ENCODE measurements at places on chromosomes 1 and 21.
A peak's percentile ranks its signal among the peaks of the same experiment; 100 is the strongest.

GRCh38 chr21:31267644-31268043, 76.4 kb downstream of the TIAM1 start:
- no peak for DNase-seq

DNA sequence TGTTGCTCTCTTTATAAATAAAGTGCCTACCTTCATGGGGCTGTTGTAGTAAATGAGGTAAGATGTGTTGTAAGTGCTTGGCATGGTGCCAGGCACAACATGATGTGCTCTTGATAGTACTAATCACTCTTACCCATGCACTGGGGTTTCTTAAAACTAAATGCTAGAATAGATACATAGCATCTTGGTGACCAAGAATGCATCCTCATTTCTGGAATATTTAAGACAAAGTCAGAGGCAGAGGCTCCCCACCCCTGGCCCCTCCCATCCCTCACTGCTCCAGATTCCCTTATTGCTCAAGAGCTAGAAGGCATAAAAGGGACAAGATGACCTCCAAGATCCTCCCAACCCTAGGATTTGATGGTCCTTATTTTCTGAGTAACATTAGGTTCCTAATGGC, 61.3 kb downstream of the GLUL start:
- no peak for DNase-seq

GRCh38 chr21:16568661-16569060, 838.9 kb downstream of the USP25 start:
- no peak for DNase-seq

DNA sequence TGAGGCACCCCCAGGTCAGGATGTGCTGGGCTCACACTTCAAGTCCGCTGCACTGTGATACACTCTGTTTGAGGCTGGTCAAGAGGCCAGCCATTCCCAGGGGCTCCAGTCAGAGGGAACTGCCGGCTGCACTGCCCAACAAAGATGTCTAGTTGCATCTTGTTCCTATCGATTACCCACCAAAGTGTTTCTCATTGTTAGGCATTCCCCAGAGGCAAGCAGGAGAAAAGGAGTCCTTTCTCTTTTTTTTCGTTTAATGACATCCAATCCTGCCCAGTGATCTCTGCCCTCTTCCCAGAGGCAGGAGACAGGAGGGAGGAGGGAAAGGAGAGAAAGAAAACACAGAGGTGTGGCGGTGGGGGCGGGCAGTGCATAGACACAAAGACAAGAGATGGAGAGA, 150.4 kb downstream of the OMA1 start:
- no peak for DNase-seq

GRCh38 chr1:66208632-66209031, 325.3 kb upstream of the SGIP1 start:
- no peak for DNase-seq

GRCh38 chr1:161226759-161227158, 899 bp downstream of the TOMM40L start:
- no peak for DNase-seq

DNA sequence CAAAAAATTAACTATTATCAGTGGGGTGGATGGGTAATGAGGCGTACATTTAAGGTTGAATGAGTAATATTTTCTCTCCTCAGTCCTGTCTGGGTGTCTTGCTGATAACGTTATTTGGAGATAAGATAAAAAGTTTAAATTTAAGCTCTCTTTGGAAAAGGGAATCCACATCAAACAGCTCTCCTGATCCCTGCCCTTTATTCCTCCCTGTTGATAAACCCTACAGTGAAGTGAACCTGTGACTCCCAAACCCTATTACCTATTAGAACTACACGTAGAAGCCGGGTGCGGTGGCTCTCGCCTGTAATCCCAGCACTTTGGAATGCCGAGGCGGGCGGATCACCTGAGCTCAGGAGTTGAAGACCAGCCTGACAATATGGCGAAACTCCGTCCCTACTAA, 9.9 kb upstream of the GPR161 start:
- no peak for DNase-seq

DNA sequence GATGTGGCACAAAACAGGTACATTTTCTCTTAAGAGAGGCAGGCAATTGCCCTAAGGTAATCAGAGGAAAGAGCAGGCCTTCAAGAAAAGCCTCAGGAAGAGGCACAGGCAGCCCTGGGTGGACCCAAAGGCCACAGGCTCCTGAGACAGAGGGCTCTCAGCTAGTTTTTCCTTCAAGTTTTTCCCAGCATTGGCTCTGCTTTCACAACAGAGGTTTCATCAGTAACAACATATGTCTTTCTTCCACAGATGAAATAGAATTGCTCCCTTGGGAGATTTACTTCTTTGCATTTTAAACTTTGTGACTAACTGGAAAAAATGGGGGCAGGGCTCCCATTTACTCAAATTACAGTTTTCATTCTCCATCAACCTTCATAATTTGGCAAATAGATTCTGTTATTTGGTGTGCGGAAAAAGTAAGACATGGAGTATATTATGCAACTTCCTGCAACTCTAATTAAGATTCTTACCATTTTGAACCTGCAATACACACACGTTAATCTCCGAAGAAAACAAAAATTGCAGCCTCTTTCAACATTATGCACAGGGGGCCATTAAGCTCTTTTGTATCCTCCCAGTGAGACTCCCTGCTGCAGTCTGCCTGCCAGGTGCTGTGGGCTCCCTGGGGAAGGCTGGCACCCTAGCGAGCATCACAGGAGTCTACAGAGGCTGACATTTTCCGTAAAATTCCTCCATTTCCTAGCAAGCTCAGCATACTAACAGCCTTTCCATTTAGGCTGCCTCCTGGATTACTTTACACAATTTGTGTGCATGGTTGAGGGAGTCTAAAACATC, 282.3 kb downstream of the USH2A start:
- peak; percentile 91 for DNase-seq

DNA sequence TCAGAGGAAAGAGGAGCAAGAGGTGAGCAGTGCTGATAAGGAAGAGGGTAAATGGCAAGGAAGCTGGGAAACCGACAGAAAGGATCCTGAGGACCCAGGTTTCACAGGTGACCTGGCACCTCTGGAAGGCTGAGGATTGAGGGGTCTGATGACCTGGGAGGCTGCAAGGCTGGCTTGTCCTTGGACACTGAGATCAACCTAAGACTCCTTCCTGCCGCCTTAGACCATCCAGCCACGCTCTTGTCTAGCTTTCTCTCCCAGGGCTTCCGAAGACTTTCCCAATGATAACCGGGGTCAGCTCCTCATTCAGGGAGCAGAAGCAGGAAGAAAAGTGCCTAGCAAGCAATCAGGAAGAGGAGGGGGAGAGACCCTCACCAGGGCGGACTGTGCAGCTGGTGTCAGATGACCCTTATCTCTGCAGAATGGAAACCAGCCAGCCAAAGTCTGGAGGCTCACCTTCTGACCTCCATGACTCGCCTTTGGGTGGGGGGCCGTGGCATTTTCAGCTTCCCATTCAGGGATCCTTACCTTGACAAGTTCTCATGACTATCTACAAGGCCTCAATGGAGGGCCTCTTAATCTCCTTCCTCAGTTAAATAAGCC, 77.7 kb downstream of the CAPZB start:
- DNase-seq: no peak

- peak; percentile 63 for DNase-seq
Observed at GRCh38 chr1:43530483-43531106, at the start of gene PTPRF. Gene PTPRF (plus strand): TSS chr1:43530883. CDS start chr1:43545076, 14,193 bp downstream.

DNA sequence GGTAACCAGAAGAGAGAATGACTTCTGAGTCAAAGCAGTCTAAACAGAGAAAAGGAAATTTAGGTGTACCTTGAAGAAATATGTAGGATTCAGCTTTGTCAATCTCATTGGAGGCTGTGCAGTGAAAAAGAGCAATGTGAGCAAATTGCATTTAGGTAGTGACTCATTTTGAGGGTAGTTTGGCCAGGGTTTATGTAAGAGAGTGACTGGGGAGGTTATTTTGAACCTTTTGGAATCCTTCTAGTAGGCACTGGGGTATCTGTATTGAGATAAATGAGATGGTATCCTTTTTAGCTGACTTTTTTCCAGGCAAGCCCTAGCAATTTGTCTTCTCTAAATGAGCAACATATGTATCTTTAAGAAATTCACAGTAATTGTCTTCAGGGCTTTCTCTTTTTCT, 95.9 kb downstream of the DISP1 start:
- no peak for DNase-seq

GRCh38 chr1:59262631-59263030, 34.3 kb upstream of the FGGY start:
- DNase-seq: no peak

GRCh38 chr1:177328251-177328650, 157.5 kb downstream of the BRINP2 start:
- no peak for DNase-seq

DNA sequence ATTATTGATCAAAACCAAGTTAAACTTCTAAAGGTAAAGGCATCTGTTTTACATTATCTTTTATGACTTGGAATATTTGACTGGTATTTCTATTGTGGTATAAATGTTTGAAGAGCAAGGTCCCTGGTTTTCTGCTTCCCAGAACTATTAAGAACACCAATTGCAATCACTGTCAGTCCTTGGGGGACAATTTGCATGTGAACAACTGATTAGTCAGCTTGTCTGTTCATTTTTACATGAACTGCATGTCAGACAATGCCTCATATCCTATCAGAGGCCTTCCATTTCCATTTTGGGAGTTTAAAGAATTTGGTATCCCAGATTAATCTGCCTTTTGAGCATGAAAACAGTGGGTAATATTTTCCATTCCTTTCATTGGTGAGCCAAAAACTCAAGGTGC, 654.9 kb upstream of the USP24 start:
- no peak for DNase-seq

GRCh38 chr1:46409063-46409372, 14.9 kb downstream of the FAAH start:
- DNase-seq: no peak

- no peak for DNase-seq
Observed at GRCh38 chr1:193256019-193256418, 69.6 kb upstream of the B3GALT2 start.

DNA sequence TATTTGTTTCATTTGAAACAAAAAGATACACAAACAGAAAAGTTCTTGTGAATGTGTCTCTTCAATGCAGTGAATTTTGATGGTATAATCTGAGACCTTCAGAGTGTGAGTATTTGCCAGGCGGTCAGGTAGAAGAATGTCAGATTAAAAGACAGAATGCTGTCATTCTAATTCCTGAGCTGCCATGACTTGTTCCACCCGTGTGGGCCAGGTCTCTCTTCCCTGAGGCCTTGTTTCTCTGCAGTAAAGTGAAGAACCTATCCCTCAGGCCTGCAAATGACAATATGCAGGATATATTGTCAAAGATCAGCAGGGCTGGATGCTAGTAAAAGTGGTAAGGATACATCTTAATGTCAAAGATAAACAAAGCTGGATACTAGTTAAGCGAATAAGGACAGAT, 111.4 kb downstream of the ZP4 start:
- no peak for DNase-seq

GRCh38 chr21:41767606-41768436, 969 bp upstream of the RIPK4 start:
- DNase-seq: no peak

- no peak for DNase-seq
Observed at GRCh38 chr21:31295676-31296075, 48.4 kb downstream of the TIAM1 start.

DNA sequence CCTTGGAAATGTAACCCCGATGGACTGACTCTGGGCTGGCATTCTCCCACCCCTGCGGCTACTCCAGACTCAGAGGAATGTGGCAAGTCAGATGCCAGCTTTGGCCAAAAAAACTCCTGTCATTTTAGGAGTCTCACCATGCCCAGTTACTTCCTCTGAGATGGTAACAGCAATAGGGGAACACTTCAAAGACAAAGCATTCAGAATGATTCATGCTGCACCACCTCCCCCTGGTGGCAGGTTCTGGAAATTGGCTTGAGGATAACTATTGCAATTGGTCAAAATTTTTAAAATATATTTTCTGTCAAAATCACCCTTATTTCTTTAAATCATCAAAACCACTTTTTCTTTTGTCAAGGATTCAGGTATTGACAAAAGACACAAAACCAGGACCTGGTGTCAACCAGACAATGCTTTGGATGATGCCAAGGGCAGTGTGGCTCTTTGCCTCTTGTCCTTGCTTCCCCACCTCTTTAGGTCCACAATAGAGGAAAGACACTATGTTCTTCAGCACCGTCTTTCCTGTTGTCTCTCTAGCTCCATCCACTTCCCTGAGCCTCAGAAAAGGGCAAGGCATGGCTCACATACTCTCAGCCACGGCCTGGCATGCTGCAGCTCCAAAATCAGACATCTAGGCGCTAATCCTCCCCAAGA, 9.9 kb upstream of the CDCA8 start:
- DNase-seq: peak; percentile 23

GRCh38 chr1:67479146-67479891, 49.1 kb upstream of the SERBP1 start:
- no peak for DNase-seq

- DNase-seq: no peak
Observed at GRCh38 chr21:43767984-43768867, 7.9 kb downstream of the CSTB start.

- no peak for DNase-seq
Observed at GRCh38 chr1:212290608-212291007, 5.4 kb downstream of the PPP2R5A start.

GRCh38 chr1:39901464-39901713, 328 bp downstream of the MYCL start:
- no peak for DNase-seq

DNA sequence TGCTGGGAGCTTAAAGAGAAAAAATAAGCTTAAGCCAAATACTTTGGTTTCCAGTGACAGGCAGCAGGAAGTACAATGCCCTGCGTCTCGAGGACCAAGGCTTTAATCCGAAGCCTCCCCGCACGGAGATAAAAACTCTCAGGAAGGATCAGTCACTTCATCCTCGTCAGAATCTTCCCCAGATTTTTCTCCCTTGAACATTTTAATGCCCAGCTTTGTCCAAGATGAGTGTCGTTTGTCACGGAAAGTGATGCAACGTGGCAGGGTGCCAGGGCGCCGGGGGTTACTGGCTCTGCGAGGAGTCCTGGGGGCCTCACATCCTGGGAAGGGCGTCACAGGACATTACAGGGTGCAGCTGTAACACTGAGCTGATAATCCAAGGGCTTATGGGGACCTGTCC, 25.2 kb upstream of the PCBP3 start:
- DNase-seq: no peak

DNA sequence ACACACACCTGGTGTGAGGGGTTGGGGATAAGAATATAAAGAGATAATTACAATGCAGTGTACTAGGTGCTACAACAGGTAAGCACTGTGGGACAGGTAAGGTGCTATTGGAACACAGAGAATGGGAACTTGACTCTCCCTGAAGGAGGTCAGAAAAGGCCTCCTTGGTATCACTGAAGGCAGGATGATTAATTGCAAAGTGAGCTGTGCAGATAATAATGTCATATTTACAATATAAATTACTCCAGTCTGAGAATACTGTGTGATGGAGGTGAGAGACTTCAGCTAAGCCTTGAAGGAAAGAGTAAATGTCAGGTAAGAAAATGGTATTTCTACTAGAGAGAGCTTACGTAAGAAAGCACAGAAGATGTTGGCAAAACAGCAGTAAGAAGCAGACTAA, 91.6 kb downstream of the EPS15 start:
- DNase-seq: no peak

DNA sequence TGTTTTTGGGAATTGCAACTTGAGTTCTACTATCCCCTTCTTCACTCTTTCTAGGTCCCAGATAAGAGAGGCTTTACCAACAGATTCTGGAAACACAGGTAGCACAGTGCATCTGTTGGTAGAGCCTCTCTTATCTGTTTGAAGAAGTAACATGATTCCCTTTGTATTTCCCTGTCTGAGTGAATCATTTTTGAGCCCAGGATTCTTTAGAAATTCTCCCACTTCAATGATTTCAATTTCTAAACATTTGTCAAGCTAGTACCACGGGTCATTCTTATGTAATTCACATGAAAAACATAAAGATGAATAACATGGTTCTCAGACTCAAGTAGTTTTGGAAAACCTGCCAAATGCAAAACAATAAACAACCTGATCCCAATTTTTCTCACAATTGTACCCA, 72.0 kb upstream of the DUSP10 start:
- no peak for DNase-seq

- DNase-seq: peak; percentile 54
Observed at GRCh38 chr1:233790662-233791371, 113.7 kb upstream of the SLC35F3 start.
